Natural killer cell treated with Interleukin-12 subunit alpha and Interleukin-12 subunit beta and Interleukin-15 and Interleukin-18, amount 100 ng/mL, for 72 hours (primary cell): ENCODE measurements at places on chromosomes 12 and 14. TPM values are rescaled to one million over a fixed set of nuclear protein-coding genes. Genes with fewer than 3 reads are reported as not detected.

The ATXN2 gene
- total RNA-seq: 32.8 TPM

The RPL10L gene
- total RNA-seq: not detected

The LMNTD1 gene
- not detected for total RNA-seq

The DEGS2 gene
- 0.33 TPM for total RNA-seq

DNA sequence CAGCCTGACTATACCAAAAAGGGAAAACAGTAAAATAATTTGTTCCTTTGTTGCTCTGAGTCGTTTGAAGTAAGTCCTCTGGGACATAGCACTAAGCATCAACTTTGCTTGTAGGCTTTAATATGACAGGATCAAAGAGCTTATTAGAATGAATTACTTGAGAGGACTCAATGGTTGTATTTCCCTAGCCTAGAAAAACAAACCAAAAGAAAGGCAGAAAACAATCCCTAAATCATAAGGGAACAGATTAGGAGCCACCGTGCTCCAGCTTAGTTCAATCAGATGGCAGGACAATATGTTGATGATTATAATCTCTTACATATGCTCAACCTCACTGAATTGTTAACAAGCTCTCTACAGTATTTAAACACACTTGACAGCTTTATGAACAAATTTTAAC is 988.4 kb downstream of the FLRT2 start:
- DNase-seq: no peak
